ENCODE measurements at places on chromosomes 3 and 15. TPM values are rescaled to one million over a fixed set of nuclear protein-coding genes. Genes with fewer than 3 reads are reported as not detected.

Gene TP63
- total RNA-seq = 0.18 TPM

Gene CLDN11
- 661 TPM for total RNA-seq

Gene KBTBD12
- under 0.01 TPM for total RNA-seq

Gene CYP1A1
- total RNA-seq = not detected

Gene CTSH
- total RNA-seq = 24.1 TPM

Gene SH2D7
- total RNA-seq = not detected

Gene GNAT1
- not detected for total RNA-seq

Gene CLDN18
- not detected for total RNA-seq

Gene HDC
- not detected for total RNA-seq

Gene SAMD7
- not detected for total RNA-seq

Gene PARP15
- total RNA-seq = 0.82 TPM

Gene GPR156
- 0.90 TPM for total RNA-seq

Gene ALG1L2
- total RNA-seq = not detected

Gene NPAP1
- 0.16 TPM for total RNA-seq

Gene MCTP2
- total RNA-seq = 3.9 TPM

Gene MYO9A
- 111 TPM for total RNA-seq

Gene IQCH
- total RNA-seq = 0.74 TPM

Gene SERPINI2
- not detected for total RNA-seq

Gene FSIP1
- 4.2 TPM for total RNA-seq

Gene STXBP5L
- 0.16 TPM for total RNA-seq
